Activated T-helper 9 cell treated with anti-CD3 and anti-CD28 coated beads, Interleukin-2, amount 50 U/mL, for 16 hours (primary cell): ENCODE measurements at places on chromosomes 13 and 19.

DNA sequence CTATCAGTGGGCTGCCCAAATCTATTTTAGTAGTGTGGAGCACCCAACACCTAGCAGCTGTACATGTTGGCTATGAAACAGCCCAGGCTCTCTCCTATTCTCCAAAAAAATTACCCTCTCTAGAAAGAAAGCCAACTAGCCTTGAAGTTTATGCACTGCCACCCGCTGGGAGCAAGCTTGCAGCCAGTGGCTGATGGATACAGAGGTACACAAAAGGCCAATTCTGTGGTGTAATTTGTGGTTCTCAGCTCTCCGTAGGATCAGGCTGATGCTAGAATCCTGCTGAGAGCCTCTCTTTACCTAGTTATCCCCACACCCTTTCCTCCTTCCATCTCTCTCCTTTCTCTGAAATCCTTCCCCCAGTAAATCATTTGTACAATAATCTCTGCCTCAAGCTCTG is 1120.7 kb downstream of the DIAPH3 start:
- DNase-seq, result no peak

DNA sequence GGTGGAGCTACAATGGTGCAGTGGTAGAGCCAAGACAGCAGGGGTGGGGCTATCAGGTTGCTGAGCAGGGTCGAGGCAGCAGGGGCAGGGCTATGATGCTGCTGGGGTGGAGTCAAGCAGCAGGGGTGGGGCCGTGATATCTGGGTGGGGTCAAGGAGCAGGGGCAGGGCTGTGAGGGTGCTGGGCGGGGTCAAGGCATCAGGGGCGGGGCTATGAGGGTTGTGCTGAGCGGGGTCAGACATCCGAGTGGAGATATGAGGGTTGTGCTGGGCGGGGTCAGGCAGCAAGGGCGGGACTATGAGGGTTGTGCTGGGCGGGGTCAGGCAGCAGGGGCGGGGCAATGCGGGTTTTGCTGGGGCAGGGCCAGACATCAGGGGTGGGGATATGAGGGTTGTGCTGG is 14.7 kb downstream of the HCN2 start:
- no peak for DNase-seq

DNA sequence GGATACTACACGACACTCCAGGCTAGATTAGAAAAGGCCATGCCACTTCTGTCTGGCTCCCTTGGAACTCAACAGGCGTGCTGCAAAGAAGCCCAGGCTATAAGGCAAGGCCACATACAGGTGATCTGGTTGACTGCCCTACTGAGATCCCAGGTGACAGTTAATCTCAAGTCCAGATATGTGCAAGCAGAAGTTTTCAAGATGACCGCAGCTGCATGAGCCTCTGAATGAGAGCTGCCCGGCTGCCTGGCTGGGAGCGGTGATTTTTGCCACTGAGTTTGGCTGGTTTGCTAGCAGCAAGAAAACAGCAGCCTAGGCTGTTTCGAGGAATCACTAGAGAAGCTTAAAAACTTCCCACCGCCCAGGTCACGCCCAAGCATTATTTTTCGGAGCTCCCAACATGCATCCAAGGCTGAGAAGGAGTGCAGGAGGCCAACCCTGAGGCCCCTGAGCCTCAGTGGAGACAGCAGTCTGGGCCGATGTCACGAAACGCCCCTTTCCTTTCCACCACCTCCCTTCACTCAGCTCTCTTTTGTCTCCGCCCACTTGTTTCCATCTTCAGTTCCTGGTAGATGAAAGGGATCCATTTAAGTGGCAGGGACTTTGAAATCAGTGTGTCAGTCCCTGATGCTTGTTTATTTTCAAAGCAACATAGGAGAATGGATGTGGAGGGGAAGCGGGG is 14.0 kb upstream of the URI1 start:
- DNase-seq, result no peak

- DNase-seq, result no peak
Measured at GRCh38 chr19:46118136-46118535, 6.4 kb downstream of the IGFL3 start.

- no peak for DNase-seq
Measured at GRCh38 chr13:57673197-57673596, 41.7 kb downstream of the PCDH17 start.

- no peak for DNase-seq
Measured at GRCh38 chr13:73910733-73911132, 223.5 kb downstream of the KLF12 start.

DNA sequence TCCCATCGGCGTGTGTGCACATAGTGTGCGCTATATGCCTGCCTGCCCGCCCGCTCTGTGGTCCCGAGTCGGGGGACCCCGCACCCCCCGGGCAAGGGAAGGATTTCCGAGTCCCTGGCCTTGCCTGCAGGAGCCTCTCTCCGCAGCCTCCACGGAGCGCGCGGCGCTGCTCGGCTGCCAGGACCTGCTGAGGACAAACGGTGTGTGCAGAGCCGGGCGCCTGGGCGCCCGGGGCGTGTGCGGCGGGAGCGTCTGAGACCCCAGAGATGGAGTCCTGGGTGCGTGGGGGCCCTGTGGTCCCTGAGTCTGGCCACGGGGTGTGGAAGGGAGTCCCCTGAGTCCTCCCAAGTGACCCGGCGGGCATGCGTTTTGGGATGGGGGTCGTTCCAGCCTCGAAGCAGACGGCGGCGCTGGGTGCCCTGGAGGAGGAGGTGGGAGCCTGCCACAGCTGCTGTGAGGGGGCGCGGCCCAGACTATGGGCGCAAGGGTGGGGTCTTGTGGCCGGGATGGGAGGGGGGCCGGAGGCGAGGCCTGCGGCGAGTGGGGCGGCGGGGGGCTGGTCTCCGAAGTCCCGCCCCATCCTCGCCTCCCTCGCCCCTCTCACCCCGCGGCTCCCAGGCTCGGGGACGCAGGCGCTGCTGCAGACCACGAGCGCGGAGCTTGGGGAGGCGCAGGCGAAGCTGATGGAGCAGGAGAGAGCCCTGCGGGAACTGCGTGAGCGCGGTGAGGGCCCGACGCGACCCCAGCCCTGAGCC is 25.3 kb downstream of the CLEC4M start:
- no peak for DNase-seq

DNA sequence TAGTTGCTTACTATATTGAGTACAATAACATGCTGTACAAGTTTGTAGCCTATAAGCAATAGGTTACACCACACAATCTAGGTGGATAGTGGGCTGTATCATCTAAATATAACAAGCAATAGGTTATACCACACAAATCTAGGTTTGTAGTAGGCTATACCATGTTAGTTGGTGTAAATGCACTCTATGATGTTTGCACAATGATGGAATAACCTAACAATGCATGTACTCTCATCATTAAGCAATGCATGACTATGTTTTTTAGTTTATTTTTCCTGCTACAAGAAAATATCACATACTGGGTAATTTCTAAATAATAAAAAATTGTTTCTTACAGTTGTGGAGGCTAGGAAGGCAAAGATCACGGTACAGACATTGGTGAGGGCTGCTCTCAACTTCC is 262.5 kb downstream of the SLITRK6 start:
- no peak for DNase-seq

DNA sequence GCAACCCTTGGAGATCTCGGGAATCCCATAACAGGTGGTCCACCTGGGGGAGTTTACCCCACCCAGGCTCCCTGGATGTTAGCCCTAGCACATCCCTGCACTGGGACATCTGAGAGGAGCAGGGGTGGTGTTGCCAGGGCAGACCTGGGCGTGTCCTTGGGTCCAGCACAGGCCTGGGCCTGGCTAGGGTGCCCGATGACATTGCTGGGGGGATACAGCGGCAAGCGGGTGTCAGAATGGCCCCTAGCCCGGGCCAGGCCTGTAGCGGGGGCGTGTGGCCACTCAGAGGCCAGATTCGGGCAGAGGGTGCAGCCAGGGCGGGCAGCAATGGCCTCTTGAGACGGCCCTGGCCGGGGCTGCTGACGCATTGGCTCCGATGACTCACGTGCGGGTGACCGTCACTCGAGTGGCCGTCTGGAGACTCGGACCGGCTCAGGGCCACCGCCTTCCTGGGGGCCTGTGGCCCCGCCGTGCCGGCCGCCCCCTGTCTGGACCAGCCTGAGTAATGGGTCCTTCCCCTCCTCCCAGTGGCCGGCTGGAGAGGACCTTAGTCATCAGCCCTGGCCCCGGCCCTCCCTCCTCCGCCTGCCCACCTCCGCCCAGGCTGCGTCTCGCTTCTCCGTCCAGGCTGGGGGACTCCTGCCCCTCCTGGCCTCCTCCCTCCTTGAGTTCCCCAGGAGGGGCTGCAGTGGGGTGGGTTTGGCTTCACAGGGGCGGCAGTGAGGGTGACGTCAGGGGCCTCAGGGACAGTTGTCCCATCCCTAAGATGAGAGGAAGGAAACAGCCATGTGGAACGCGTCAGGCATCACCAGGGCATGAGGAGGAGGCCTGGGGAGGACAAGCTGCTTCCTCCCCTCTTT is 23.2 kb upstream of the CRTC1 start:
- DNase-seq, result no peak

DNA sequence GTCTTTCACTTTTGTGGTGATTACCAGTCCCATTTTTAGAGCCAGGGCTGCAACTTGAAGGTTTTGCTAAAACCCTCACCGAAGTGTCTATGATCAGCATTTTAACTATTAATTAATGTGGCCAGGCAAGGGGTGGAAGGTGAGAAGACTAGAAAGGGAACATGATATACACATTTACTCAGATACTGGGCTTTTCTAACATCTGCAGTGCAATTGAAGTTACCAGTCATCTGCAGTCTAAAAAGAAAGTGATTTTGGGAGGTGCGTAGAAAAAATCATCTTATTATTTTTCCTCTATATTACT is 481 bp downstream of the ALOX5AP start:
- DNase-seq, result no peak

DNA sequence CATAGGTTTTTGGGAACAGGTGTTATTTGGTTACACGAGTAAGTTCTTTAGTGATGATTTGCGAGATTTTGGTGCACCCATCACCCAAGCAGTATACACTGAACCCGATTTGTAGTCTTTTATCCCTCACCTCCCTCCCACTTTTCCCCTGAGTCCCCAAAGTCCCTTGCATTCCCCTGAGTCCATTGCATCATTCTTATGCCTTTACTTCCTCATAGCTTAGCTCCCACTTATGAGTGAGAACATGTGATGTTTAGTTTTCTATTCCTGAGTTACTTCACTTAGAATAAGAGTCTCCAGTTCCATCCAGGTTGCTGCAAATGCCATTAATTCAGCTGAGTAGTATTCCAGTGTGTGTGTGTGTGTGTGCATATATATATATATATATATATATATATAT is 97.2 kb upstream of the EDNRB start:
- no peak for DNase-seq

DNA sequence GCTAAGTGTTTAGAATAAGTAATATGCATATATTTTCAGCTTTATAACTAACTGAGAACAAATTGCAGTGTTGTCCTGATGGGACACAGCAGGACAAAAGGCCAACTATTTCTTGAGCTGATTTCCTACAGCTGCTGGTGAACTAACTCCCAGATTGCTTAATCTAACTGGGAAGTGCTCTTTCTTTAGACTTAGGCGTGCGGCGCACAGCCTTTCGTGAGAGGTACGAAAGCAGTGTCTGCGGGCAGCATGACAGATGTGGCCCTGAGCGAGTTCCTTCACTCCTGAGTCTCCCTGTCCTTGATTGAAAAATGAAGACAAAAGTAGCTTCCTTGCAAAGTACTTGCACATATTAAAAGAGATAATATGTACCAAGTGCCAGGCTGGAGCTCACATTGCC is 47.3 kb upstream of the NPAS1 start:
- DNase-seq, result no peak

DNA sequence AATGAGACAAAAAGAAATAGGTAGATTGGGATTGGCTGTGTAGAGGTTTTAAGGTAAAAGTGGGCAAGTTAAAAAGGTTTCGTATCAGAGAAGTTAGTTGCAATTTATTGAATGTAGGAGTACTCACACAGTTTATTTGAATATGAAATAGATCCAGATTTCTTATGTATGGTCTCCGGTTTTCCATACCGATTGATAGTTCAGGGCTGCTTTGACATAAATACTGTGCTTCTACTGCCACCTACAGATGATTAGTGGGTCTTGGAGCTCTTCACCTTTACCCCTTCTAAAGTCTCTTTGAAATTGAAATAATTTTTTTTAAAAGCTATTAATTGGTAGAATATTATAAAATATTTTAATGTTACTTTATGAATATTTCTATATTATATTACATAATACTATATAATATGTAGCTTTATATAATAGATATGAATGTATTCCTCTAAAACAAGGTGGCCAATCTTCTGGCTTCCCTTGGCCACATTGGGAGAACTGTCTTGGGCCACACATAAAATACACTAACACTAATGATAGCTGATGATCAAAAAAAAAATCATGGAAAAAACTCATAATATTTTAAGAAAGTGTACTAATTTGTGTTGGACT is 7.7 kb upstream of the GPR18 start:
- no peak for DNase-seq

- DNase-seq, result no peak
Measured at GRCh38 chr19:32168606-32169005, 176.8 kb upstream of the ZNF507 start.

- DNase-seq, result no peak
Measured at GRCh38 chr13:69315039-69315438, 792.6 kb upstream of the ATXN8OS start.

- DNase-seq, result no peak
Measured at GRCh38 chr13:31891472-31891871, 140.1 kb upstream of the FRY start.

DNA sequence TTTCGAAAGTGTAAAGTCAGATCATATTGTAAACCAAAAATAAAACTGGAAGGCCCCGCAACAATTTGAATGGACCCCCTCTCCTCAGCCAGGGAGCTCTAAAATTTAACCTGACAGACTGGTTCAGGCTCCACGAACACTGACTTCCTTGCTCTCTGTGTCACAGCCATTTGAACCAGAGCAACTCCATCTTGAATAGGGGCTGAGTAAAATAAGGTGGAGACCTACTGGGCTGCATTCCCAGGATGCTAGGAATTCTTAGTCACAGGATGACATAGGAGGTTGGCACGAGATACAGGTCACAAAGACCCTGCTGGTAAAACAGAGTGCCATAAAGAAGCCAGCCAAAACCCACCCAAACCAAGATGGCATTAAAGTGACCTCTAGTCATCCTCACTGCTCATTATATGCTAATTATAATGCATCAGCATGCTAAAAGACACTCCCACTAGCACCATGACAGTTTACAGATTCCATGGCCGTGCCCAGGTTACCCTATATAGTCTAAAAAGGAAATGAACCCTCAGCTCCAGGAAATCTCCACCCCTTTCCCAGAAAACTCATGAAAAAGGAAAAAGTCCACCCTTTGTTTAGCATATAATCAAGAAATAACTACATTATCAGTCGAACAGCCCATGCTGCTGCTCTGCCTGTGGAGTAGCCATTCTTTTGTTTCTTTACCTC is 43.1 kb downstream of the RFXAP start:
- no peak for DNase-seq
